A549 treated with CORT108297 at 1 μM for 4 hours (cell line): ENCODE measurements at places on chromosomes 5 and 9. TPM values are rescaled to one million over a fixed set of nuclear protein-coding genes. Genes with fewer than 3 reads are reported as not detected.

PRRT1B gene
- total RNA-seq, result 0.52 to 0.70 TPM (median 0.58 TPM) in 5 replicates

PGM5 gene
- 0.09 TPM in 1 of 5 replicates, not detected in the others for total RNA-seq

TNFSF15 gene
- 0.21 to 0.40 TPM (median 0.25 TPM) in 5 replicates for total RNA-seq

LCN6 gene
- total RNA-seq, result not detected in 5 replicates

IRGM gene
- 0.07 to 0.16 TPM (median 0.09 TPM) in 4 of 5 replicates, not detected in the other for total RNA-seq

JAKMIP2 gene
- not detected in 5 replicates for total RNA-seq

DHFR gene
- total RNA-seq, result 45.3 to 70.1 TPM (median 51.8 TPM) in 5 replicates
